Activated CD4-positive, alpha-beta T cell treated with anti-CD3 and anti-CD28 coated beads, Interleukin-2, amount 10 ng/mL, durations not matched to agents 7 days and 5 days (primary cell): ENCODE measurements at places on chromosomes 1 and 21.

DNA sequence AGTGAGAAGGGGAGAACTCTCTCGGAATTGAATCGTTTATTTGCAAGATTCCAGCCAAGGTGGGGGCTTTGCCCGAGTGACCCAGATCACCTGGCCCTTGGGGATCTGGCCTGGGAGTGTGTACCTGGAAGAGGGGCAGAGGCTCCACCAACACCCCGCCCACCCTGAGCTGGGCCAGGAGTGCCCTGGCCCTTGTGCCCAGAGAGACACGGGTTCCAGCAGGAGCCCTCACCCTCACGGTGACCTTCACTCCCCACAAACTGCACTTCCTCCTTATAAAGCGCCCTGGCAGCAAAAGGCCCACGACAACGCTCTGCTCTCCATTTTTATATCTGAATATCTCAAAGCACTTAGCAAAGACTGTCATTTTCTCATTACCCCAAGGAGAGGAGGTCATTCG lies 16.6 kb downstream of the CASZ1 start:
- no peak for DNase-seq
- no peaks in the 10 kb centered on the region for H3K27me3 ChIP-seq
- H3K36me3 ChIP-seq: no peaks in the 10 kb centered on the region
- no peak overlapping the region for H3K4me3 ChIP-seq
- no peak overlapping the region for H3K27ac ChIP-seq

GRCh38 chr1:226651041-226651731 lies 87.9 kb downstream of the ITPKB start:
- H3K4me1 ChIP-seq: peaks cover 33% of the 10 kb centered on the region
- DNase-seq: no peak
- H3K4me3 ChIP-seq: no peak overlapping the region
- H3K27ac ChIP-seq: peak overlapping the region; percentile 63

GRCh38 chr1:211625040-211625439 lies 46.1 kb upstream of the SLC30A1 start:
- peaks cover 15% of the 10 kb centered on the region for H3K4me1 ChIP-seq
- no peak overlapping the region for H3K27ac ChIP-seq
- H3K36me3 ChIP-seq: no peaks in the 10 kb centered on the region
- no peak overlapping the region for H3K4me3 ChIP-seq
- peak; percentile 26 for DNase-seq

DNA sequence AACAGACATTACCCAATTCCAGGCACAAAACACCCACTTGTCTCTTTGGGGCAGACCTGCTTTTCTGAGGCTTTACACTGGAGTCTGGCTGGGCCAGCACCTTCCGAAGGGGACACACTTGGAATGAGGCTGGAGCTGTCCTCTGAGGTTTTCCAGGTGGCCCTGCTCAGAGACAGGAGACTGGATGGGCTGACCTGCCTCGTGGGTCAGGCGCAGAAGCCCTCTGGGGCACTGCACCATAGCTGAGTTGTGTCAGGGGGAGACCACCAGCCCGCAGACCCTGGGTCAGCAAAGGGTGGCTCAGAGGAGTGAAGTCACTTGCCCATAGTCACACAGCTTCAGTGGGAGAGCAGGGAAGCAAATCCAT lies 1.8 kb downstream of the SH2D5 start:
- no peaks in the 10 kb centered on the region for H3K36me3 ChIP-seq
- H3K4me3 ChIP-seq: peak overlapping the region; percentile 62
- no peak overlapping the region for H3K27ac ChIP-seq
- DNase-seq: no peak
- H3K27me3 ChIP-seq: peaks cover 46% of the 10 kb centered on the region

GRCh38 chr1:235902677-235903542 lies 36.2 kb upstream of the LYST start:
- DNase-seq: no peak
- no peak overlapping the region for H3K4me3 ChIP-seq
- no peaks in the 10 kb centered on the region for H3K36me3 ChIP-seq
- peaks cover 4% of the 10 kb centered on the region for H3K27me3 ChIP-seq

GRCh38 chr1:59292562-59292961 lies 4.3 kb upstream of the FGGY start:
- no peak overlapping the region for H3K4me3 ChIP-seq
- no peak for DNase-seq
- H3K27ac ChIP-seq: peak overlapping the region; percentile 60

- H3K27ac ChIP-seq: no peak overlapping the region
- H3K36me3 ChIP-seq: no peaks in the 10 kb centered on the region
- no peak for DNase-seq
- H3K4me1 ChIP-seq: peaks cover 12% of the 10 kb centered on the region
- H3K27me3 ChIP-seq: peaks cover 2% of the 10 kb centered on the region
Measured at GRCh38 chr1:210700511-210700910, 371.8 kb downstream of the HHAT start.

DNA sequence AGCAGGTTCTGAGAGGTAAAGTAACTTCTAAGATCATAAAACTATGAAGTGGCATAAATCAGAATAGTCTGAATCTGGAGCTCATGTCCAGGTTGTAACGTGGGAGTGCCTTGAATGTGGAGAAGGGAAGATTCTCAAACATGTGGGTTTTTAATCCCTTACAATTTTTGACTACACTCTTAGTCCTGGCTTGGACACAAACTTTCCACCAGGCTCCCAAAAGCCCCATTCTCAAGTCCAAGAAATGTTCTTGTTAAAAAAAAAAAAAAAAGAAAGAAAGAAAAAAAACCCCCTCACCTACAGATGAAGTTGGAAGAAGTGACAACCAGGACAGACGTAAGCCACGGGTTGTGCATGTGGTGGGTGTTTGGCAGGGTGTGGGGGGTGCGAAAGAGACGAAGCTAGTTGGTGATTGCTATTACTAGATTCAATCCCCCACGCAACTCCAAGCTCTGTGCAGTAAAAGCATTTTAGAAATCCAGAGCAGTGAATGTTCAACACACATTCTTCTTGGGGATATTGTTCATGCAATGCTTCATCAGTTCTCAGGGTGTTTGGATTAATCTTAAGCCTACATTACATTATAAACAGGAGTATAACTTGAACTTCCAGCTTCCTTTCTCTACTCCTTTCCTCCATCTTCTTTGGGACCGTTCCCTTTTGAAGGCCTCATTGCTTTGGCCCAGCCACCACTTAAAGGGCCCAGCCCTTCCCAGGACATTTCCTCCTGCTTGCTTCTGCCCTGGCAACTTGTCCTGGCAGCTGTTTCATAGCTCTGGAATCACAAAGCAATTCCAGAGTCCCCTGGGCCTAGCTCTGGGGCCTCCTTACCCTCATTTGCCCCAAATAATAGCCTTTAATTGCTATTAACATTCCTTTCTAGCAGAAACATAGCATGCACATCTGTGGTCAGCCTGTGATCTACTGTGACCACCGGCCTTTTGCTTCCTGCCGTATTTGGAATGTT lies 41.8 kb downstream of the PHC2 start:
- no peaks in the 10 kb centered on the region for H3K36me3 ChIP-seq
- no peak overlapping the region for H3K4me3 ChIP-seq
- no peak overlapping the region for H3K27ac ChIP-seq

DNA sequence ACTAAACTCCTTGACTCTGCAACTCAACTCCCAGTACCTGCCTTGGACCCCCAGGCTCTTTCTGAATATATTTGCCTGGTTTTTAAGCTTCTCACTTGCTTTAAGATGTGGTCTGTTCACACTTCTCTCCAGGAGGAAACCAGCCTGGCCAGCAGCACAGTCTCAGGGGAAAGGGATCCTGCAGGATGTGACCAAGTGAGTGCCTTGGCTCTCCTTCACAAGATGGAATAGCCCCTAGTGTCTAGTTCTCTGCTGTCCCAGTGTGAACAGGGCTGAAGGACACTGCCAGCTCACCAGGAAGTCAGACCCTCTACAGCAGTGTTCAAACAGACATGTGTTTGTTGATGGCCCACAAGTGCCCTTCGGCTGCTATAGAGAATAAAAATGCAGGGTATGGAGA lies 32.9 kb downstream of the CD244 start:
- H3K36me3 ChIP-seq: peaks cover 22% of the 10 kb centered on the region
- peaks cover 19% of the 10 kb centered on the region for H3K4me1 ChIP-seq

- H3K27me3 ChIP-seq: no peaks in the 10 kb centered on the region
- peaks cover 63% of the 10 kb centered on the region for H3K4me1 ChIP-seq
- no peak overlapping the region for H3K4me3 ChIP-seq
- no peak overlapping the region for H3K27ac ChIP-seq
Measured at GRCh38 chr1:155964193-155964592, 14.2 kb downstream of the ARHGEF2 start.

DNA sequence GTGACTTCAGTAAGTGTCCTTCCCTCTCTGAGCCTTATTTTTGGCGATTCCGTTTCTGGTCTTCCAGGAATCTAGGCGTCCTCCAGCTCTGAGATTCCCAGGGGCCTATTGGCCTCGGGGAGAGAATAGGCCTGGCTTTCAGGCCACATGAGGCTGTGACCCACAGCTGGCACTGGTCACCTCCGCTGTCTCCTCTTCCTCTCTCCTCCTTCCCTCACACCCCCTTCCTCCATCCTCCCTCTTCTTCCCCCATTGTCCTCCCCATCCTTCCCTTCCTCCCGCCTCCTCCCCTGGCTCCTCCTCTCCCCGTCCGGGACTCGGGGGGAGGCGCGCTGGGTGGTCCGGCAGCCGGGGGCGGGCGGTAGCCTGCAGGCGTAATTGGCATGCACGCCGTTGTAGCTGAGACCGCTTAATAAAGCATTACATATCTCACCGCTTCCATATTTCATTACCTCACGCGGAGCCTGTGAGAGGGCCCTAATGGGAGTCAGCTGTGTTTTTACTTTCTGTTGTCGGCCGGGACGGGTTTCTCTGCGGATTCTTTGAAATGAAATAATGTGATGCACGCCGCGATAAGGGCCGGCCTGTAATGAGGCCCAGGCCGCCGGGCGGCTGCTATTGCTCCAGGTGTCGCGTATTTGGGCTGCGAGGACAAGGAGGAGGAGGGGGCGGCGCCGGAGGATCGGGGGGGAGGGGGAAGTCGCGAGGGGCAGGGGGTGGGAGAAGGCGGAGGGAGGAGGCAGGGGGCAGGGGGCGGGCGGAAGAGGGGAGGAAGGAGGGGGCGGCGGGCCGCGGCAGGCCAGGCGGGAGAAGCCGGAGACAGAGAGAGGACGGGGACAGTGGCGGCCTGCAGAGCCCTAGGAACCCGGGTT lies 95.3 kb downstream of the FOXD2 start:
- H3K27me3 ChIP-seq: peaks cover 50% of the 10 kb centered on the region
- no peaks in the 10 kb centered on the region for H3K36me3 ChIP-seq
- peak overlapping the region; percentile 10 for H3K4me3 ChIP-seq
- no peaks in the 10 kb centered on the region for H3K4me1 ChIP-seq
- H3K27ac ChIP-seq: no peak overlapping the region
- no peak for DNase-seq

- no peaks in the 10 kb centered on the region for H3K27me3 ChIP-seq
- no peak for DNase-seq
- H3K27ac ChIP-seq: no peak overlapping the region
- peaks cover 11% of the 10 kb centered on the region for H3K4me1 ChIP-seq
Measured at GRCh38 chr1:2517966-2518365, 8.4 kb downstream of the PANK4 start.

GRCh38 chr1:182207300-182207699 lies 145.8 kb upstream of the ZNF648 start:
- no peak overlapping the region for H3K27ac ChIP-seq
- H3K27me3 ChIP-seq: no peaks in the 10 kb centered on the region
- H3K36me3 ChIP-seq: no peaks in the 10 kb centered on the region
- no peak overlapping the region for H3K4me3 ChIP-seq
- peaks cover 7% of the 10 kb centered on the region for H3K4me1 ChIP-seq
- no peak for DNase-seq

DNA sequence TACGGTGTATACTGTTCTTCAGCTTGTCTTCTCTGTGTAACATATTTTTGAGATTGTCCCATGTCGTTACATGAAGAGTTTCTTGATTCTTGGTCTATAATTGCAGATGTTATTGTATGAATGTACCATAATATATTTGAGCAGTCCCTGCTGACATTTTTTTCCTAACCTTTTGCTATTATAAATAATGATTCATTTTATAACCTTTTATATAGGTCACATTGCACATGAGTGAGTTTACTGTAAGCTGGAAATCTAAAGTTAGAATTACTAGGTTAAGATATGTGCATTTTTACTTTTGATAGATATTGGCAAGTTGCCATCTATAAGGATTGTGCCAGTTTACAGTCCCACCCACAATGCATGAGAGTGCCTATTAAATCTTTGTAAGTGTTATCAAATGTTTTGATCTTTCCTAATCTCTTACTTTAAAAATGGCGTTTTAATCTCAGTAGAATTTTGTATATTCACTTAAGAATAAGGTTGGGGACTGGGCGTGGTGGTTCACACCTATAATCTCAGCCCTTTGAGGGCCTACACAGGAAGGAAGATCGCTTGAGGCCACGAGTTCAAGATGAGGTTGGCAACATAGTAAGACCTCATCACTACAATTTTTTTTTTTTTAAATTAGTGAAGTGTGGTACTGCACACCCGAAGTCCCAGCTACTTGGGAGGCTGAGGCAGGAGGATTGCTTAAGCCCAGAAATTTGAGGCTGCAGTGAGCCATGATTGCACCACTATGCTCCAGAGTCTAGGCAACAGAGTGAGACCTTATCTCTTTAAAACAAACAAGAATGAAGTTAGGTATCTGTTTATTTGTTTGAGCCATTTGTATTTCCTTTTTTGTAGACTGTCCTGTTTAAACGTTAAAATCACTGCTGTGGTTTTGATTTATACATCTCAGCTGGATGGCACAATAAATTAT lies 36.5 kb downstream of the ZMYM1 start:
- peak; percentile 8 for DNase-seq
- H3K4me3 ChIP-seq: no peak overlapping the region
- peaks cover 13% of the 10 kb centered on the region for H3K36me3 ChIP-seq

- no peak overlapping the region for H3K4me3 ChIP-seq
- H3K36me3 ChIP-seq: no peaks in the 10 kb centered on the region
- no peak overlapping the region for H3K27ac ChIP-seq
- DNase-seq: no peak
- peaks cover 6% of the 10 kb centered on the region for H3K4me1 ChIP-seq
Measured at GRCh38 chr1:32890516-32891240, 4.4 kb downstream of the HPCA start.

GRCh38 chr1:74470251-74470650 lies 42.2 kb downstream of the LRRC53 start:
- H3K4me3 ChIP-seq: no peak overlapping the region
- H3K27ac ChIP-seq: no peak overlapping the region
- H3K4me1 ChIP-seq: no peaks in the 10 kb centered on the region
- peaks cover 2% of the 10 kb centered on the region for H3K27me3 ChIP-seq

- peaks cover 89% of the 10 kb centered on the region for H3K27me3 ChIP-seq
- no peaks in the 10 kb centered on the region for H3K36me3 ChIP-seq
- peaks cover 6% of the 10 kb centered on the region for H3K4me1 ChIP-seq
- no peak for DNase-seq
Measured at GRCh38 chr1:119648620-119649004, 546 bp upstream of the ZNF697 start.
